ENCODE measurements at places on chromosomes 5 and 9.

GRCh38 chr5:111973961-111974360 lies 217.0 kb upstream of the NREP start:
- DNase-seq, result no peak
- no peaks in the 10 kb centered on the region for H3K27me3 ChIP-seq
- no peaks in the 10 kb centered on the region for H3K36me3 ChIP-seq
- no peak overlapping the region for H3K4me3 ChIP-seq
- H3K27ac ChIP-seq, result no peak overlapping the region

DNA sequence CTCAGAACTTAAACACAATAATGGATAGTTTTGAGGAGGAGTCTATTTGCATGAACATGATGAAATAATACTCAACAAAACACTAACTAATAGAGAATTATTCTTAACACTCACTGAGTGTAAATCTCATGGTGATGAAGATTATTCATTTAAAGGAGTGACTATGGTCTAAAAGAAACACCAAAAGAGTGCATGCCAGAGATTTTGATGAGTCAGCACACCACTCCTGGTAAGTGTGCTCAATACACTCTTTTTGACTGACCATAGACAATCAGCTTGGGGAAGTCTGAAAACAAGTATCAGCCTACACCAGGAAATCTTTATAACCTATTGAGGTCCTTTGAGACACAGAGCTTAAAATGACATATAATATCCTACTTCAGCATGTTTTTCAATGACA lies 6.8 kb upstream of the FST start:
- H3K27ac ChIP-seq, result no peak overlapping the region
- no peak for DNase-seq
- no peaks in the 10 kb centered on the region for H3K36me3 ChIP-seq
- peaks cover 26% of the 10 kb centered on the region for H3K27me3 ChIP-seq

DNA sequence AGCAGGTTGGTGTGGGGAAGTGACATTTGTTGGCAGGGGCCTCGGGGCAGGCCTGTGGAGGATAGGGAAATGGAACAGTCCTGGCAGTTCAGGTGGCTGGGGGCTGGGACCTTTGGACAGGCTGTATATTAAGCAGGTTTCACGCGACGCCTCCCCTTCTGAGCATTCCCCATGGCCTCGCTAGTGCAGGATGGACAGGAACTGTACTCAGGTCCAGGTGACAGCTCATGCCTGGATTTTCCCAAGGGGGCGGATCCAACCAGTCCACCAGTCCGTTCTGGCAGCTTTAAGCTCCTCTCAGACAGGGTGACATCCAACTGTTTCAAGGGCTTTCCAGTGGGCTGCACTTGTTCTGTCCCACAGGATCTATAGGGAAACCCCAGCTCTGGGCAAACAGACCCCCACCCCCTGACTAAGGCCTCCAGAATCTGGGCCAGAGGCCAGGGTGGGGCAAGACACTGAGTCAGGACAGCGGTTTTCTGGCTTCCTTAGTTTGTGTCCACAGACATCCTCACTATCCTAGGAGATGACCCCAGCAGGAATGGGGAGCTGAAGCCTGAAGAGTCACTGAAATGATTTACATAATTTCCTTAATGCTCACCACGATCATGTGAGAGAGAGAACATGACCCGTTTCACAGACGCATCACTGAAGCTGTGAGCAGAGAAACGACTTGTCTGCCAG lies 20.9 kb downstream of the CSF2 start:
- H3K27ac ChIP-seq, result no peak overlapping the region
- H3K27me3 ChIP-seq, result no peaks in the 10 kb centered on the region
- no peaks in the 10 kb centered on the region for H3K4me1 ChIP-seq
- H3K4me3 ChIP-seq, result no peak overlapping the region

GRCh38 chr5:21085791-21086190 lies 1097.8 kb upstream of the CDH18 start:
- H3K4me3 ChIP-seq, result no peak overlapping the region
- no peaks in the 10 kb centered on the region for H3K36me3 ChIP-seq
- DNase-seq, result no peak
- no peaks in the 10 kb centered on the region for H3K27me3 ChIP-seq
- H3K27ac ChIP-seq, result no peak overlapping the region

- no peak overlapping the region for H3K4me3 ChIP-seq
- no peak for DNase-seq
- H3K36me3 ChIP-seq, result peaks cover 8% of the 10 kb centered on the region
- H3K4me1 ChIP-seq, result no peaks in the 10 kb centered on the region
- H3K27me3 ChIP-seq, result no peaks in the 10 kb centered on the region
- no peak overlapping the region for H3K27ac ChIP-seq
Measured at GRCh38 chr5:88792144-88792840, 90.7 kb downstream of the MEF2C start.

- DNase-seq, result peak; percentile 52
- no peaks in the 10 kb centered on the region for H3K36me3 ChIP-seq
- H3K4me3 ChIP-seq, result no peak overlapping the region
- H3K4me1 ChIP-seq, result peaks cover 7% of the 10 kb centered on the region
- H3K27me3 ChIP-seq, result no peaks in the 10 kb centered on the region
Measured at GRCh38 chr5:67028371-67028770, 168.2 kb downstream of the CD180 start.

DNA sequence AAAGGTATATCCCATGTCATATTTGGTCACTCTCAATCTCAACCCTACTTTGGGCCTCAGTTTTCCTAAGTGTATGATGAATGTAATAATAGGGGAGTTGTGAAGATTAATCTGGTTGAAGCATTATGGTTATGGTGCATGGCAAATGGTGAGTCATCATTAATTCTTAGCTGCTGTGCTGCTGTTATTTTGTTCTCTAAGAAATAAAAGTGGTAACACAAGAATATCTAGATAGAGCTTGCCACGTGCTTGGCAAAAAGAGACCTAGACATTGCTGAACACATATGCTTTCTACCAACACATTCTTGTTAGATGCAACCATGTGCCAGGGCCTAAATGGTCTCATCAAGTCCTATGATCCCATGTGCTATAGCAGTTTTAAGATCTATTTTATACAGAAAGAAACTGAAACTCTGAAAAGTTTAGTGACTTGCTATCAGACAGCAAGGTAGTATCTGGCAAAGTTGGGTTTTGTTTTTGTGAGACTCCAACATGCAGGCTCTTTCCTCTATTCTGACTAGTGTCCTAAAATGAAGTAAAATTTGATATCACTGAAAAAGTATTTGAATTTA lies 699.9 kb upstream of the MEF2C start:
- no peaks in the 10 kb centered on the region for H3K36me3 ChIP-seq
- DNase-seq, result no peak
- no peak overlapping the region for H3K27ac ChIP-seq
- no peaks in the 10 kb centered on the region for H3K27me3 ChIP-seq
- H3K4me3 ChIP-seq, result no peak overlapping the region
- H3K4me1 ChIP-seq, result no peaks in the 10 kb centered on the region

- peaks cover 42% of the 10 kb centered on the region for H3K4me1 ChIP-seq
- no peaks in the 10 kb centered on the region for H3K27me3 ChIP-seq
- DNase-seq, result peak; percentile 22
- H3K4me3 ChIP-seq, result no peak overlapping the region
Measured at GRCh38 chr5:143494162-143494561, 90.7 kb upstream of the NR3C1 start.

- peaks cover 32% of the 10 kb centered on the region for H3K36me3 ChIP-seq
- DNase-seq, result no peak
- H3K27me3 ChIP-seq, result no peaks in the 10 kb centered on the region
- no peaks in the 10 kb centered on the region for H3K4me1 ChIP-seq
- H3K27ac ChIP-seq, result no peak overlapping the region
- H3K4me3 ChIP-seq, result no peak overlapping the region
Measured at GRCh38 chr5:116297296-116297814, 212.5 kb downstream of the COMMD10 start.

DNA sequence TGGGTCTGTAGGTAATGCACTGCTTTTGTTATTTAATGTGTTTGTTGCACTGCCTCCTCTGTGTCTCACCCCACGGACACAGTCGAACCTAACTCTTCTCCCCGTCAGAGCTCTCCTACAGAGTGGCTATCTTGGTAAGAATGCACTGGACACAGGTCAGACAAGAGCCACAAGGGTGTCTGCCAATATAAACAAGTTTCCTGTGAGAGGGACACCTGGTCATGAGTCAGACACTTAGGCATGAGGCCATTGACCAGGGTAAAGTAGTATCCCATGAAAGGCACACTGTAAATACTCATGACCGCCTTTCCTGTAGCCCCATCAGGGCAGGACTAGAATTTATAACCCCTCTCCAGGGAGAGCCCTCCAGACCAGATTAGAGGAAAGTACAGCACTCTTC lies 115.5 kb downstream of the SLC12A2 start:
- H3K36me3 ChIP-seq, result no peaks in the 10 kb centered on the region
- H3K4me3 ChIP-seq, result no peak overlapping the region
- peaks cover 8% of the 10 kb centered on the region for H3K4me1 ChIP-seq
- no peak overlapping the region for H3K27ac ChIP-seq
- DNase-seq, result no peak
- H3K27me3 ChIP-seq, result peaks cover 8% of the 10 kb centered on the region

DNA sequence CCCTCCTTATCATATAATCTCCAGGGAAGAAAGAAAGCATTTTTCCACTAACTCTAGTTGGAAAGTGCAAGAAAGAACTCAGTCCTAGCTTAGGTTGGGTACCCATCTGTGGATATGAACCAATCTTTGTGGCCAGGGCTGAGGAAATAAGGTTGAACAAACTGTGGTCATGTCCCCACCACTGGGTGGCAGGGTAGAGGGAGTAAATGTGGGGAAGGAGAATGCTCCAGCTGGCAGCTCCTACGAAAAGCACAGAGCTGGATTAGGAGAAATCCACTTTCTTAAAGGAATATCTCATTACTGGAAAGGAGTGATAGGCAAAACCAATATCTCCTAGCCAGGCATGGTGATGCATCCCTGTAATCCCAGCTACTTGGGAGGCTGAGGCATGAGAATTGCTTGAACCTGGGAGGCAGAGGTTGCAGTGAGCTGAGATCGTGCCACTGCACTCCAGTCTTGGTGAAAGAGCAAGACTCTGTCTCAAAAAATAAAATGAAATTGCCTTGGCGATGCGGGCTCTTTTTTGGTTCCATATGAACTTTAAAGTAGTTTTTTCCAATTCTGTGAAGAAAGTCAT lies 175.1 kb downstream of the CCDC192 start:
- no peaks in the 10 kb centered on the region for H3K27me3 ChIP-seq
- no peak for DNase-seq
- no peaks in the 10 kb centered on the region for H3K36me3 ChIP-seq

DNA sequence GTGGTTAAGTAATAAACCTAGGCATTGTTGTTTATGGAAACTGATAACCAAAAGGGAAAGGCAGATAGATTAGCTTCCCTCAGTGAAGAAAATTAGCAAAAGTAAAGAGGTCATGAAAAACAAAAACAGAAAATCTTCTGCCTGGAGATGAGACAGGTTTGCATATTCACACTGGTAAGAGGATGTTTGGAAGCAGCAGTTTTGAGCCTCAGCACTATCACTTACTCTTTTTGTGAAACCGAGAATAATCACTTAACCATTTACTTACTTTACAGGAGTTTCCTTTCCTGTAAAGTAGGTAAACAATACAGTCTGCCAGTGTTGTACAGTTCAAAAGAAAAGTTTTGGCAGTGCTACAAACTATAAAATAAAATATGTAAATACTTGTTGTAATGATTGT lies 35.5 kb upstream of the EMB start:
- no peak overlapping the region for H3K27ac ChIP-seq
- no peaks in the 10 kb centered on the region for H3K36me3 ChIP-seq
- no peaks in the 10 kb centered on the region for H3K27me3 ChIP-seq

DNA sequence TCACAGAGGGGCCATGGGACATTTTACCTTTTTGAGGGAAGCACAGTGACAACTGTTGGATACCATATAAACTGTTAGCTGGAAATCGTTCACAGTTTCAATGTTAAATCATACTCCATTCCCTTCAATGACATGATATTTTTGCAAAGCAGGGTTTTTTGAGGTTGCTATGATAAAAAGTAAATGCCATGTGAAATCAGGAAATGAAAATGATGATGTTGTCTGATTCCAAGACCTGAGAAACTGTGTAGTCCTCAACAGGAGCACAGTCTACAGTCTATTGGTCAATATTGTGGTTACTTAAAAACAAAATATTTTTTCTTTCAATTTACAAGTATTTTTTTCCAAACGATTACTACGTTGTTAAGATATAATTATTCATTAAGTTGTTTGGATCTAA lies 24.0 kb upstream of the ADAM19 start:
- no peaks in the 10 kb centered on the region for H3K36me3 ChIP-seq
- no peak overlapping the region for H3K27ac ChIP-seq
- no peaks in the 10 kb centered on the region for H3K27me3 ChIP-seq
- H3K4me1 ChIP-seq, result peaks cover 65% of the 10 kb centered on the region
- H3K4me3 ChIP-seq, result no peak overlapping the region

- no peaks in the 10 kb centered on the region for H3K36me3 ChIP-seq
- H3K27me3 ChIP-seq, result no peaks in the 10 kb centered on the region
- no peak overlapping the region for H3K4me3 ChIP-seq
- DNase-seq, result no peak
- H3K27ac ChIP-seq, result no peak overlapping the region
Measured at GRCh38 chr9:31336386-31336785, 1048.1 kb upstream of the ACO1 start.
